Liver (tissue), 10 donors: ENCODE measurements at places on chromosomes 11 and 22.

GRCh38 chr11:10048350-10048749, 245.7 kb downstream of the SBF2 start:
- DNase-seq: no peak

GRCh38 chr11:101448881-101449442, 134.8 kb downstream of the TRPC6 start:
- DNase-seq: no peak

- peak; percentile 64 for DNase-seq
These were observed 4.4 kb upstream of the WEE1 start for GRCh38 chr11:9568854-9569587.

DNA sequence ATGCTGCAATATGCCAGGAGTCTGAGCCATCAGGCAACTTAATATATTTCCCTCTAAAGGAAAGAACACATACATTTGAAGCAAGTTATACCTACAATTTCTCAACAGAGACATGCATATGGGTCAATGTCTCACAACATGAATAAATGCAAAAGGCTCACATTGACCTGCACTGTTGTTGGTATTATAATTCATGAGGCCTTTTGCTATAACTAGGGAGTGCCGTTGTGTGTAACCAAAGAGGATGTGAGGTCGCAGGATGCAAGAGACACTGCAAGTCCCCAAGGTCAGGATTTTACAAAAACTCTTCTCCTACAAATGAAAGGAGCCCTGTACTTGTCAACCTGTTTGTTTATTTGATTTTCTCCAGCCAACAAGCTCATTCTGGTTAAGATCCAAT, 250.5 kb downstream of the LARGE1 start:
- no peak for DNase-seq

GRCh38 chr11:113994077-113994954, 19.4 kb downstream of the HTR3A start:
- peak; percentile 37 for DNase-seq

GRCh38 chr22:17257121-17258001, 38.1 kb upstream of the ADA2 start:
- DNase-seq: no peak

DNA sequence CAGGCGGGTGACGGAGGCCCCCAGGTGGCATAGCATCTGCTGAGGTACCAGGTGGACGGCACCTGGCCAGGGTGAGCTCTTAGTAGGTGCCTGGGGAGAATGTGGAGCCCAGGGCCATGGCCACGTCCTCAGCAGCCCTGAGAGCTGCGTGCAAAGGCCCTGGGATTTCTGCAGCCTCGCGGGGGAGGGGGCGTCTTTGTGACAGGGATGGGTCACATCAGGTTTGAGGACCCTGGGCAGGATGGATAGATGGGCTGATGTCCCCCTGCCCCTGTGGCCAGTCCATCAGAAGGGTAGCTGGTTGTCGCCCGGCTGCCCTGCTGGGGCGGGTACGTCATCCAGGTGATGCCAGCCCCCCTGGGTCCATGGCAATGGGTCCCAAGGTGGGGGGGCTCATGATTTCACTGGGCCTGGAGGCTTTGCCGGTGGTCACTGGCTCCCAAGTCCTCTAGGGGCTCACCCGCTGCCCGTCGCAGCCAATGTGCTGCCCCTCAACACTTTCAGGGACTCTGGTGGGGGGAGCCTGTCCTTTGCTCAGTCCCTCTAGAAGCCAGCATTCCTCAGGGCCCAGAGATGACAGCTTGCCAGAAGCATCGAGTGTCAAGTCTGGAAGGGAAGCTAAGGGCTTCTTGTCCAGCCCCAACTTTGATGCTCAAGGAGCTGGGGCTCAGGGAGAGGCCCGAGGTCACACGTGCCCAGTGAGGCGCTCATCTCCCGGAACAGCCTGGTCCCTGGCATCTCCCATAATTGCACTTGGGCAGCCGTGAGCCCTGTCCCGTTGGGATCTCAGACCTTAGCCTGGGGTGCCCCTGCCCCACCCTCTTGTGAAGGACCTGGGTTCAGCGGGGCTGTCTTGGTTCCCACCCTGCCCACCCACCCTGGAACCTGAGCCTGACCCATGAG, 777 bp downstream of the TBX10 start:
- no peak for DNase-seq

GRCh38 chr22:44381761-44382115, 69.0 kb upstream of the SHISAL1 start:
- no peak for DNase-seq

- no peak for DNase-seq
These were observed 23.5 kb downstream of the TBRG1 start for GRCh38 chr11:124646148-124646547.
